A549 treated with RU486 at 1 μM for 4 hours (cell line): ENCODE measurements at places on chromosomes 7 and 10. TPM values are rescaled to one million over a fixed set of nuclear protein-coding genes. Genes with fewer than 3 reads are reported as not detected.

Gene STRIP2
- total RNA-seq = 4.6 to 10.0 TPM (median 7.7 TPM) in 5 replicates

Gene LRRN3
- 0.07 to 0.08 TPM in 2 of 5 replicates, not detected in the others for total RNA-seq

Gene GJC3
- total RNA-seq = 0.14 to 0.31 TPM (median 0.21 TPM) in 4 of 5 replicates, not detected in the other

Gene MEIG1
- total RNA-seq = 0.69 to 2.5 TPM (median 1.1 TPM) in 5 replicates

Gene KAZALD1
- 1.9 to 3.1 TPM (median 2.6 TPM) in 5 replicates for total RNA-seq

Gene TAS2R3
- not detected in 5 replicates for total RNA-seq

Gene BAIAP2L1
- total RNA-seq = 55.5 to 57.5 TPM (median 56.3 TPM) in 5 replicates
